Umbilical cord (tissue), 2 donors: ENCODE measurements at places on chromosomes 6 and 20. TPM values are rescaled to one million over a fixed set of nuclear protein-coding genes. Genes with fewer than 3 reads are reported as not detected.

GRCh38 chr20:9966966-9967365 is 67.8 kb upstream of the ANKEF1 start:
- DNase-seq = no peak

- no peak for DNase-seq
These were observed 144.6 kb downstream of the CDKAL1 start for GRCh38 chr6:20678831-20679352.

- DNase-seq = no peak
These were observed 161.0 kb downstream of the NFATC2 start for GRCh38 chr20:51381557-51381956.

- peak; percentile 63 for DNase-seq
These were observed 937 bp downstream of the AKAP7 start for GRCh38 chr6:131136021-131136786.

GRCh38 chr6:166009385-166010031 is 158.1 kb downstream of the TBXT start:
- no peak for DNase-seq

DNA sequence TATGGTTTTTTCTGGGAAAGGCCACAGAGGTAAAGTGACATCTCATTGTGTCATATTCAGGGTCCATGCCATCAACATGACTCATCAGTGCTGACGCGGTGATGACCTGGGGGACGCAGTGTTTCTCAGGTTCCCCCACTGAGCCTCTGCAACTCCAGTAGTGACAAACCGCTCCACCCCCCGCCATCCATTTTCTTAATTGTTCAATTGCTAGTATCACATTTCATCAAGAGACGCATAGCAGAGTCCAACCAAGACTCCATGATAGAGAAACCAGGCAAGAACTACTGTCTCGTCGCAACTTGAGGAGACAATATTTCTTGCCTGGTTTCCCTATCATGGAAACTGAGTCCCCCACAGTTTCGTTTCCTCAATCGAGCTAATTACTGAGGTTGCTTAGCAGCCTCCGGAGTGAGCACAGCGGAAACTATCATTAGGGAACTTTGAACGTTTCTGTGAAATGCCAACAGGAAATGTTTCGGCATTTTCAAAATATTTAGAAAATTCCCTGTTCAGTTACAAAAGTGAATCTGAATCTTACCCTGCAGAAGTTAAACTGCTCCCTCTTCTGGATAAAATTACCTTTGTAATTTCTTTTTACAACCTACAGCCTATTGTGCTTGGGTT is 12.2 kb upstream of the SERPINB1 start:
- peak; percentile 72 for DNase-seq

- DNase-seq = no peak
These were observed 37.6 kb upstream of the FILIP1 start for GRCh38 chr6:75531174-75531573.

- DNase-seq = no peak
These were observed 36.9 kb upstream of the SIRT5 start for GRCh38 chr6:13537527-13537897.

DNA sequence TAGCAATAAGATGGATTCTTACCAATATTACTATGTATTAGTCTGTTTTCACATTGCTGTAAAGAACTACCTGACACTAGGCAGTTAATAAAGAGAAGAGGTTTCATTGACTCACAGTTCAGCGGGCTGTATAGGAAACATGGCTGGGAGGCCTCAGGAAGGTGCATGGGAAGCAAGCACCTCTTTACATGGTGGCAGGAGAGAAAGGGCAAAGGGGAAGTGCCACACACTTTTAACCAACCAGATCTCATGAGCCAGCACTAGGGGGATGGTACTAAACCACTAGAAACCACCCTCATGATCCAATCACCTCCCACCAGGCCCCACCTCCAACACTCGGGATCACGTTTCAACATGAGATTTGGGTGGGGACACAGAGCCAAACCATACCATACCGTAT is 40.7 kb upstream of the CCDC167 start:
- DNase-seq = no peak

DNA sequence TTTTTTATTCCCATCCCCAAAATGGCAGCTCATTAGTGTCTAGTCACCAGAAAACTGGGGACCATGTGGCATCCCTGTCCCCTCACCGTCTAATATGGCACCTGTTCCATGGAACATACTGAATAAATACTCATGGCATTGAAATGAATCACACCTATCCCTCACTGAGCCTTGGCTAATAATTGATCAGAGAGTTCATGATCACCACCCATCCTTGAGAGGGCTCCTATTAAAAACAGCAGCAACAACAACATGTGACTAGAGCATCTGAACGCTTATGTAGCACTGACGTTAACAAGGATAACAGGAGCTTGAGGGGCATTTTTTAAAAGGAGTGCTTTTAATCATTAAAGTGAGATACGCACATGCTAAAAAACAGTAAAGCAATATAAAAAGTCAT is 1111.6 kb upstream of the FLRT3 start:
- no peak for DNase-seq

GRCh38 chr6:28683945-28684538 is 158.4 kb downstream of the GPX5 start:
- DNase-seq = peak; percentile 28

DNA sequence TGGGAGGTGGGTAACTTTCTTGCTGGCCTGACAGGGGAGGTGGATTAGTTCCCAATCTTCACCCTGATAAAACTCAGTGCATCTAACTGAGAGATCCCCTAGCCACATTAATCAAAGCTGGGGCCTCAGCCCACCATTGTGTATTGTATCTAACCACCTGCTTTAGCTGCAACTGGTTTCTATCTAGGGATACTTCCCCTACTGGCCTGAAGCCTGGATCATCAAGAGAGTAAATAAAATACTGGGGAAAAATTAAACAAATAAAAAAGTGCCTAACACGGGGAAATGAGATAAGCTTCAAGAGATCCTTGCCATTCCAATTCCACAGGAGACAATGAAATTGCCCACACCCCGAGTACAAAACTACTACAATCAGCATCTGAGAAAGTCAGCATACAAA is 149.4 kb downstream of the INSM1 start:
- DNase-seq = no peak

GRCh38 chr6:46175976-46176375 is 5.2 kb upstream of the ENPP5 start:
- DNase-seq = no peak

GRCh38 chr6:138979813-138980668 is 8.0 kb downstream of the REPS1 start:
- DNase-seq = no peak

- DNase-seq = no peak
These were observed 42.2 kb downstream of the TBC1D7 start for GRCh38 chr6:13286181-13286580.

DNA sequence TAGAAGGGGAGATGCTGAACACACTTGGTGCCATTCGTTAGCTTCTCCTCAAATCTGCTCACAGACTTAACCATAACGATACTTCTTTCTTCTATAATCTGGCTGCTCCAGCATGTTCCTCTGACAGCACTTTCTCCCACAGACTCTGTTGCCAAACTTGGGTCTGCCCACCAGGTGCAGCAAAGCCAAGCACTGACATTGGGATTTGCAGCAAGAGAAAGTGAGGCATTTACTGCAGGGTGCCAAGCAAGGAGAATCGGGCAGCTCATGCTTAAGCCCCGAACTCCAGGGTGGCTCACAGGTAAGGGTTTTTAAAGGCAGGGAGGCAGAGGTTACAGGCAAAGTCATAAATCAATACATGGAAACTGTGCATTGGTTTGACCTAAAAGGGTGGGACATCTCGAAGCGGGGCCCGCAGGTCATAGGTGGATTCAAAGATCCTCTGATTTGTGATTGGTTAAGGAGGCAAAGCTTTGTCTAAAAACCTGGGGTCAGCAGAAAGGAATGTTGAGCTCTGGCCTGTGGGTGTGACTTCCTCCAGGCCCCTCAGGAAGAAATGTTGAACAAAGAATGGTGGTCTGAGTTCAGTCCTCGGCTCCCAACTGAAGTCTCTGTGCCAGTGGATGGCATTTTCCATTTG is 25.1 kb upstream of the PNPLA1 start:
- peak; percentile 35 for DNase-seq

KCNK5 gene
- total RNA-seq = not detected

CNR1 gene
- 4.8 TPM for total RNA-seq

KIF25 gene
- total RNA-seq = not detected

OR5V1 gene
- 9.1 TPM for total RNA-seq

SLPI gene
- total RNA-seq = 2.4 TPM

PREX1 gene
- total RNA-seq = 6.5 TPM
